ENCODE measurements at places on chromosomes 4 and X.

DNA sequence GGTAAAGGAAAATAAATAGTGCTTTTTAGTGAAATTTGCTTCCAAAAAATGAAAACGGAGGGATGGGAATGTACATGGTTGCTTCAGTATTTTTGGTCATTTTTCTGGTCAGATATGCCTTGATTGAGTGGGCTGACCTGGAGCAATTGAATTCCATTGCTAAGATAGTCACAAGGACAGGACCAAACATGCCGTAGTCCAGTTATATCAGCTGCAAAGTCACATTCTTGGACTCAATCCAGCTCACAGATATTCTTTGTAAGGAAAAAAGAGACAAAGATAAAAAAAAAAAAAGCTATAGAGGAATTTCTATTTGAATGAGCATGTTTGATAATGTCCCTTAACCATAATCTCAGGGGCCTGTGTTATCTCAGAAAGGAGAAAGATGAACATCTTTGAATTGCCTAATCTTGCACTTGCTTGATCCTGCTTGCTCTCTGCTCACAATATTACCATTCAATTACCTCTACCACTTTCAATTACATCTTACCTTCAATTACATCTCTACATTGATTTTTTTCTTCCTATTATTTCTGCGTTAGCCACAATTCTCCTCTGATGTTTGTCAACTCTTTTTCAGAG lies 75.4 kb upstream of the PACRGL start:
- DNase-seq: no peak

DNA sequence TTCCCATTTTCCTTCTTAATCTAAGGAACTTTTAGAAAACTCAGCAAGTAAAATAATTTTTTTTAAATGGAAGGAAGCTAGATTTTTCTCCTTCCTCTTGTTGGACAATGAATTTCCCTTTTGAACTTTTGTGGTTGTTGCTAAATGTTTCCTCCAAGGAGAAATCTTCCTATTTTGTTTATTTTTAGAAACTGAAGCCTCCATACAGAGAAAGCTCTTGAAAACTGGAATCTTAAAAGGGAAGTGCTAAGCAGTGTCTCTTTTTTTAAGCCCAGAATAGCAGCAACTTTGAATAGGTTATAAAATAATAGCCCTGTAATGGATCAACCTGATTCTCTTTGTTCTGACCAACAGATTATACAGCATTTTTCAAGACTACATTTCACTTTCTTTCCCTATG lies 15.1 kb upstream of the DCLK2 start:
- DNase-seq: peak; percentile 29

DNA sequence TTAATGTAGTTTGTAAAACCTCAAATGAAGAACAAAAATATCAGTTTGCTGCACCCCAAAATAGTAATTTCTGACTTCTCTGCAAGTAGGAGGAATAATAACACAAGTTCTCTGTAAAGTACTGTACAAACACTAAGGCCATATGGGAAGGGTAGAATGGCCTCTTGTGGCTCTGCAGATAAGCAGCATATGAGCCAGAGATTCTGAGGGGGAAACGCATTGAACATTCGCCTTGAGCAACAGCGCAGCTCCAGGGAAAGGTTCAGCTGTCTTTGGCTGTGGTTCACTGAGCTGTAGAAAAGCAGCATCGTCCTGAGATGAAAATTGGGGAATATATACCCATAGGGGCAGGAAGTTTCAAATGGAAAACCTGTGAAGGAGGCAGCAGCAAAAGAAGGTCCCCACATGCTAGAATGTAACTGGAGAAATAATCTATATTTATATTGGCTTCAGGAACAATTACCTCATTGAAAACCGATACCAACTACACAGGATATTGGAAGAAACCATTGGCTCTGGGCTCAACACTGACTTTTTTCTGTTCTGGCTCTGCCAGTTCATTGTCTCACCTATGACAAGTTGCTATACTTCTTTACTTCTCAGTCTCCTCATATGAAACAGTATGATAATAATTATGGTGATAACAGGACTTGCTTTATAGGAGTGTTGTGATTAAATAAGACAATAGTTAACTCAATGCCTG lies 357.6 kb upstream of the CPEB2 start:
- DNase-seq: no peak

DNA sequence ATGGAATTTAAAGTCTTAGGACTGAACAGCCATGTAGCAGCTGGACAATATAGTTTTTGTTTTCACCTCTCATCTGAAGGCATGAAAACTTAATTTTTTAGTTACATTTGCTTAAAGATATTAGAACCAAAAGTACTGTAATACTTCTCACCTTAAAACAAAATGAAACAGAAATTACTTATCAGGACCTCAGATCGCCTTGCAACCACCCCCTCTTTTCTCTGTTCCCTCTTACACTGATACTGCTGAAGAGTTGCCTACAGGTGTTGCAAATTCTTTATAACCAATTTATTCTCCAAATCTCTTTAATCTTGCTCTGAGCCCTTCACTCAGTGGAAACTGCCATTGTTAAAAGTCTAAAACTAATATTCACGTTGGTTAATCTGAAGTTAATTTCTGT lies 145.0 kb downstream of the SPCS3 start:
- DNase-seq: no peak

GRCh38 chr4:102862747-102863146 lies 6.0 kb upstream of the CISD2 start:
- DNase-seq: no peak

GRCh38 chr4:42074294-42074693 lies 78.2 kb downstream of the BEND4 start:
- DNase-seq: no peak

DNA sequence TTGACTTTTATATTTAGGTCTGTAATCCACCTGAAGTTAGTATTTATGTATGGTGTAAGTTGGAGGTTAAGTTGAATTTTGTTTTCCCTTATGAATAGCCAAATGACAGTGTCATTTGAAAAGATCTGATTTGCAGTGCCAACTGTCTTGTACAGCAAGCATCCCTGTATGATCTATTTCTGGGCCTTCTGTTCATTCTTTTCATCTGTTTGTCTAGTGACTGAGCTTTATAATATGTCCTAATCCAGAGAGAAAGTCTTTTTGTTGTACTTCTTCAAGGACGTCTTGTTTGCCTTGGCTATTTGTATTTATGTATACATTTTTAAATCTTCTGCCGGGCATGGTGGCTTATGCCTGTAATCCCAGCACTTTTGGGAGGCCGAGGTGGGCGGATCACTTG lies 39.6 kb downstream of the CDKL5 start:
- DNase-seq: no peak

- no peak for DNase-seq
These were observed 300.5 kb upstream of the LCORL start for GRCh38 chr4:18321956-18322530.

DNA sequence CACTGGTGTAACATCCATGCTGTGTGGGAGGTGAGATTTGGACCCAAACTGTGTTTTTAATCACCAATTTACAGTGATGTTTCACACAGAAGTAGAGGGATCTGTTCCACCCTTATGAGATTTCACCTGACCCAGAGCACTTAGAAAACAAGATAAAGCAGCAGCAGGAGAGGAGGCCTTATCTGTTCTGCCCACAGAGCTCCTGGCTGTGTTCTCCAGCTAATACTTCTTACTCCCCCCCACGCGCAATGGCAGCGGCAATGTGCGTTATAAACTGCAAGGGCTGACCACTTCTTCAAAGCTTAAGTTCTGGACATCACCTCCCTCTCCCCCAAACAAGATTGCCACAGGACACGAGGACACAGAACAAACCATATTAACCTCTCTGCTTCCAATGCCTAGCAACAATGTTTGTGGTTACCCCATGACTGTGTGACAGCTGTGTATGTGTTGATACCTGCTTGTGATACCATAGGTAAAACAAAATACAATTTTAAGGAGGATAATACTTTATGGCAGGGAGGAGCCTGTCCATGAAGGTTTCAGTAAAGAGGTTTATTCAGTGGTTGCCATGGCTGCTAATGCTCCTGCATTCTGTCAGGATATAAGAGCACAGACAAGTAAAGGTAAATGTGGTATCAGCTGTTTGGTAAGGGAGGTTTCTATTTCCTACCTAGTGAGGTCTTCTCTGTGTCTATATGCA lies 210.0 kb downstream of the SOWAHB start:
- no peak for DNase-seq

DNA sequence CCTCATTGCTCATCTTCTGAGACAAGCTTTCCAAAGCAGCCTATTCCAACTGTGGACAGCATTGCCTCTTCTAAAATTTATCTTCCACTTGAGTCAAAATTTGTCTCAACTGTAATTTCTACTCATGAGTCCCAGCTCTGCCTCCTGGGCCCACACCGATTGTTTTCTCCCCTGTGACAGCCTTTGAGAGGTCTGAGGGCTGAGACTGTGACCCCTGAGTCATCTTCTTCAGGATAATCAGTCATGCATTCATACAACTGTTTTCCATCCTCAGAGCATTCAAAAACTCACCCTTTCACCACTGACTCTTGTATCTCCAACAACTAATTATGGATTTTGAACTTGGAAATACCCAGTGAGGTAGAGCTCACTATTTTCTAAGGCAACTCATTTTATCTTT lies 228.1 kb downstream of the EDA2R start:
- DNase-seq: no peak

DNA sequence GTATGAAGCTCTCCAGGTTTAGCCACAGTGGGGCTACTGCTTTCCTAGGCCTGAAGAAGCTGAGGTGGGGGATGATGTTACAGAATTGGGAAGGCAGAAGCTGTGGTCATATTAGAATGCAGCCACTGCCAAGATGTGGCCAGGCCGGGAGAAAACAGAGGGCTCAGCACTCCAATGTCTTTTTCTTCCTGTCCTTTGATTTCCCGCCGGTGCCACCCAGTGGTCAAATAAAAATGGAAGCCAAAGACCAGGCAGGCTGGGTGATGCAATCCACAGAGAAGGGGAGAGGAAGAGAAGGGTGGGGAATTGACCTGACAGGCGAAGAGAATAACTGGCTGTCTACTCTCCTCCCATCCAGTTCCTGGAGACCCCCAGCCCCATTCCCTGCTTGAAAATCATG lies 94.9 kb upstream of the SHISA3 start:
- peak; percentile 43 for DNase-seq

DNA sequence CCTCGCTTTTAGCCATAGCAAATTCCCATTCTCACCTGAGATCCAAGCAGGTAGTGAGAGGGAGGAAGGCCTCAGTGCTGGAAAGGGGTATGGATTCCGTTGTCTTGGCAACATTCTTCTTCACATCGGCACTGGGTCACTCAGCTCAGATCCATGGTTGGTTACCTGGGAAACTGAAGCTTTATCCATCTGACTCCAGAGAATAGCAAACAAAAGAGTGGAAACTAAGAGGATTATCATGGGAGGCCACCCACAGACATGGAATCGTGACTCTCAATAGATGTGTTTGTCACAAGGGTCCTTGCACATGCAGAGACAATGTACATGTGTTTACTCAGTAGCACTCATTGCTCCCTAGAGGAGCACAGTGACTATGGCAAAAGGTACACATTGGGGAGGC lies 81.0 kb downstream of the MAGED4 start:
- no peak for DNase-seq

- DNase-seq: no peak
These were observed 28.5 kb downstream of the EDNRA start for GRCh38 chr4:147509386-147509785.

GRCh38 chr4:56409511-56410090 lies 22.3 kb upstream of the AASDH start:
- DNase-seq: no peak

DNA sequence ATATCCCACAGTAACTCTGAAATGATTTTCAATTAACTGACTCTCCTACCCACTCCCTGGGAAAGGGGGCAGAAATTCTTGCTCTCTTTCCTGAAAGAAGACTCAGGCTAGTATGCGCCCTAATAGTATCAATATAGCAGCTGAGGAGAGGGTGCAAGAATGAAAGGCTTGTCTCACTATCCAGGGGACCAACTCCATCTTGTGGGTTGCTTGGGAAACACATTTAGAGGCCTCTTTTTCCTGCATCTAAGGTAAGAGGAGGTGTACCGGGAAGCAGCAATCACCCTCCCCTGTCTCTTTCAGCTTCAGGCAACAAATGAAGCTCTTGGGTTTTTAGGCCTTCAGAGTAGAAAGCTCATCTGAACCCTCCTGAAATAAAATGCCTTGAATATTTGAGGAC lies 11.3 kb downstream of the TMEM255A start:
- DNase-seq: no peak

GRCh38 chr4:38132107-38132673 lies 172.0 kb downstream of the PTTG2 start:
- peak; percentile 98 for DNase-seq

GRCh38 chr4:96736352-96736889 lies 896.5 kb downstream of the PDHA2 start:
- DNase-seq: peak; percentile 85

DNA sequence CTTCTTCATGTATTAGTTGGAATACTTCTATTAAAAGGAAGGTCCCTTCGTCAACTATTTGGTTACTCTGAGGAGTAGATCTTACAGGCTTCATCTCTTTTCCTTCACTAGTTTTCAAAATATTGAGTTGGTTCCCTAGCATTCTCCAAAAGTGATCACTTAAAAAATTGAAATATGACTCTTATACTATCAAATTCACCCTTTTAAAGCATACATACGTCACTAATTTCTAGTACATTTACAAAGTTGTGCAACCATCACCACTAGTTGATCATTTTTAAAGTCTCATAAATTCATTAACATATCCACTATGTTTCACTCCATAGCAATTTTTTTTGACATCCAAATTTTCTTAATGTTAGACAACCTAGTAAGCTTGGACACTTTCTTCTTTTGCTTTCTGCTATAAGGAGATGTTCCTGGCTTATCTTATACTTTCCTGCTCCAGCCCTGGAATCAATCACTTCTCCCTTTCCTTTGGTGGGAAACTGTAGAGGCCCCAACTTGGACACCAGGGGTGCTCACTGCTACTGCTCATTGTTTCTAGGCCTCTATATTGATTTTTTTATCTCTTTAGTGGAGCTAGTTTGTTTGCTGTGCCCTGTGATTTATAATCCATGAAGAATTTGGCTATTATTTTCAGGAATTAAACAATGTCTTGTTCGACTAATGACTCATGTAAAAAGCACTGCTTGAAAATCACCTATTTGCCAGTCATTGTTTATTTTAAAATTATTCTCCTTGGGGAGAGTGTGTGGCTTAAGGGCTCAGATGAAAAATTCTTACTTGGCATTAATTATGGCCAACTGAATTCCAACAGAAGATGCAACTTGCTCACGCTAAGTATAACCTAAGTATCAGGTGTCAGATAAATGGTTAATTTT lies 4.0 kb upstream of the ZFX start:
- DNase-seq: peak; percentile 50

GRCh38 chrX:40773809-40774208 lies 38.5 kb upstream of the MED14 start:
- DNase-seq: peak; percentile 44
